PC-3 (cell line): ENCODE measurements at places on chromosomes 6 and 20. TPM values are rescaled to one million over a fixed set of nuclear protein-coding genes. Genes with fewer than 3 reads are reported as not detected.

DBNDD2 gene
- total RNA-seq, result 7.7 and 8.5 TPM in 2 replicates

TSBP1 gene
- not detected in 2 replicates for total RNA-seq

PLA2G7 gene
- total RNA-seq, result 1.8 and 2.9 TPM in 2 replicates

SERINC3 gene
- total RNA-seq, result 75.4 and 92.6 TPM in 2 replicates

FKBP1C gene
- total RNA-seq, result 0.75 and 1.9 TPM in 2 replicates
